ENCODE measurements at places on chromosomes 1 and 21.

DNA sequence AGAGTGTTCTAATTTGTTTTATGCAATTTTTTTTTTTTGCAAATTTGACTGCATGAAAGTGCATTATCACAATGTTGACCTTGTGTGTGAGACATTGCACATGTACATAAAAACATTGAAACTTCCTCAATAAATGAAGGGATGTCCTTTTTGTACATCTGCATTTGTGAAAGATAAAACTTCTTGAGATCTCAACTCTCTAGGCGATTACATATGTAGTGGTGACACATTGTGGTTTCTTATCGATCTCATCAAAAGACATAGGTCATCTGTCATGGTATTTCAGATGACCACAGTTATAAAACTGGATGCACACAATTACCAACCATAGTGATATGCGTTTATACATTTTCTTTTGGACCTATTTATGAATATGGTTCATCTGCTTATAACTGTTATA, 35.6 kb upstream of the C21orf91 start:
- no peak for DNase-seq

- DNase-seq = no peak
These were observed 7.0 kb downstream of the ATP13A2 start for GRCh38 chr1:17004466-17005364.

DNA sequence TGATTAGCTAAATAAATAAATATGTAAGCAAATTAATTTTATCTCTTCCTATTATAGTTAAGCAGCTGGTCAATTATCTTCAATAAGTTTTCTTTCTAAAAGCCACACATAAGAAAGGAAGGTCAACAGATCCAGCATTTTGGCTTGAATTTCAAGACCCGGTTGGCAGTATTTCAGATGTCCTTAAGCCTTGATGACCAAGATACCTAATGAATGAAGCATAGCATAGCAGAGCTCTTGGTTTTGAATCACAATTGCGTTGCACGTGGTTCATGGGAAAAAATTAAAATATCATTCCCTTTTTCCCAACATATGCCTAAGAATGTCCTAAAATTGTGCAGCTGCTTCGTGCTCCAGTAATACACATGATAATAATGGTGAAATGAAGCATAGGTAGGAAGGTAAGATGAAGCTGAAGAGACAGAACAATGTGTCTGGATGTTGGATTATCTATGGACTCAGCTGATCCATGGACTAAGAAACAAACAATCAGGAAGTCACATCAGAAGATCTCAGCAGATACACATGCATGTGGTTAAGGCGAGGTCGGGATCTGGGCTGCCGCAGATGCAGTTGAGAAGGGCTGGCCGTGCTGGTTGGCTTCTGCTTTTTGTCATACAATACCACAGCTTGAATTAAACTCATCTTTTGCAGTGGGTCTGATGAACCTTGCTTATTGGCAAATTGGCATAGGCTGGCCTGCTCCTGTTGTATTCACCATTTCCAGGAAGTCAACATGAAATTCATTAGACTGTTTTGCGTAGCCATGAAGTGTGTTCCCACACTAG, 284.9 kb upstream of the RUNX1 start:
- DNase-seq = no peak

GRCh38 chr1:235659186-235659771, 9.7 kb upstream of the GNG4 start:
- DNase-seq = no peak

DNA sequence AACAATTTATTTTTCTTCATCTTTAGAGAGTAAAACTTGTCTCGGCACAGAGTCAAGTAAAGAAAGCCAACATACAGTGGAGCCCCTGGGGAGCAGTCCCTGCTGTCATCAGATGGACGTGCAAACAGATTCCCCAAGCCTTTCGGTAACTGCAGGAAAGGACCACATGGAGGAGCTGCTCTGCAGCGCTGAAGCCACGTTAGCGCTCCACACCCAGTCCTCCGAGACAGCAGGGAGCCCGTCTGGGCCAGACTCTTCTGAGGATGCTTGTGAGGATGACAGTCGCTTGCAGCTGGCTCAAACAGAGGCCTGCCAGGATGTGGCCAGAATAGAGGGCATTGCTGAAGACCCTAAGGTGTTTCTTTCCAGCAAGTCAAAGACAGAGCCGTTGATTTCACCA, 77.1 kb upstream of the SCCPDH start:
- peak; percentile 35 for DNase-seq

Measured in fibroblast of skin of left biceps (primary cell).